NT2/D1 (cell line): ENCODE measurements at places on chromosomes 12 and 14.

DNA sequence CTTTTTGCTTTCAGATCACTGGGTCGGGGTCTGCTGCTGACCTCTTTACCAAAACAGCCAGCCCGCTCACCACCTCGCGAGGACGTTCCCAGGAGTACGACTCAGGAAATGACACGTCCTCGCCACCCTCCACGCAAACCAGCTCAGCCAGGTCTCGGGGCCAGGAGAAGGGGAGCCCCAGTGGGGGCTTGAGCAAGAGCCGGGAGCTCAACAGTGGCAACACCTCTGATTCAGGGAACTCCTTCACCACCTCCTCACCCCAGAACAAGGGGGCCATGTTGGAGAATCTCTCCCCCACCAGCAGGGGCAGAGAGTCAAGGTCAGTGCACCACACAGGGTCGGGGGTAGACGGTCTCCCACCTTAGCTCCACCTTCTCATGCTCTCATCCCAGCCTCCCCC is 33.4 kb upstream of the HSPB8 start:
- no peak for DNase-seq

DNA sequence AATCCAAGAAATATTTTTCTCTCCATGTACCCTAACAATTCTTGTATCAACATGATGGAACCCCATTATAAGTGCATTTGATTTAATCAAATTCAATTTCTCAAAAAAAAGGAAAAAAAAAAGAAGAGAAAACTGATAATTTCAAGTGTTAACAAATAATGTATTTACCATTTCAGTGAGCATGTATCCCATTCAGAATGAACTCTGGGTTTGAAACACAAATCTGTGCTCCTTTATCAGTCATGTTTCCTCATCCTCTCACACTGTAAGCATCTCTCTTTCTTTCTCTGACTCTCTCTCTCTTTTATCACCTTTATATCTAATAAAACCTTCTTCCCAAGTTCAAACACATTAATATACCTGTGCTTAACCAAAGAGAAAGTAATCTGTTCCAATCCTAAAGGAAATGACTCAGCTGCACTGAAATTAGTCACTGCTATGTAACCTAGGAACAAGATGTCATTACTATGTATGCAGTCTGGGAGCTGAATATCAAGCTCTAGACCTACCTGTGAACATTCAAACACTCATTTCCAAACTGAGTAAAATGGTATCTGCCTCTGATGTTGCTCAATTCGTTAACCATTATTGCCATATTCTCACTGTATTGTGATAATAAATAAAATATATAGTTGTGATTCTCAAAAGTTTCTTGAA is 135.0 kb upstream of the LRIG3 start:
- DNase-seq = no peak

- no peak for DNase-seq
Observed at GRCh38 chr14:80521456-80521855, 310.2 kb upstream of the DIO2 start.

- DNase-seq = no peak
Observed at GRCh38 chr14:96617635-96618034, 115.5 kb downstream of the PAPOLA start.

DNA sequence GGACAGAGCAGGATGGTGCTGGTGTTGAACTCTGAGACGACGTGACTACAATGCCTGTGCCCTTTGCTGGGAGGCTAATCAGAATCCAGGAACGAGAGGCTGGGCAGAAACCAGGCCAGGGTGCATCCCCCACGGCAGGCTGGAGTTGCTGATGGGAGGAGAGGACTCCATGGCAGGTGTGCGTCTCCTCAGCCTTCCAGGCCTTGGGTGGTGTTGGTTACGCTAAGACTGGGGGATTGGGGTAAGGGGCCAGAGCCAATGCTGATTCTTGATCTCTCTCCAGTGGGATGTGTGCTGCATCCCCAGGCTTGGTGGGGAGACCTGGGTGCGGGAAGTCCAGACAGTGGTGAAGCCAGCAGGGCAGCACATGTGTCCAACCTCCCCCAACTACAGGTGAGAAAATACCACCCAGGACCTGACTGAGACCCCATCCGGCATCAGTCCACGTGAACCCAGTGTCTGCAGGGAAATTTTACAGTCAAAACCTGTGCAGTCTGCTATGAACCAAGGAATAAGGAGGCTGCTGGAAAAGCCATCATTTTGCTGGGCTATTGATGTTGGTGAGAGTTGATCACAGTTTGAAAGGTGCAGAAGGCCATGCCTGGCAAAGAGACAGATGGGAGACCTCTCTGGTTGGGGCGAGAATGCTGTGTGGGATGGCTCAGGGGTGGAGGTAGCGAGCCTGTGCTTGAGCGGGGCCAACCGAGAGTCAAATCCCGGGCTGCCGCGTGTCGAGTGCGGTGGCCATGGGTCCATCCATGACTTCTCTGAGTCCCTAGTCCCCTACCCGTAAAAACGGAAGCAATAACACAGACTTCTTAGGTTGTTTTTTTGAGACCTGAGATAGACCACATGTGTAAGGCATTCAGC is 89.8 kb downstream of the NTF3 start:
- no peak for DNase-seq

GRCh38 chr12:110688446-110689280 is at the start of gene HVCN1:
Gene HVCN1 (minus strand): TSS chr12:110689115. CDS start chr12:110683245, 5,870 bp downstream.
- no peak for DNase-seq

- DNase-seq = no peak
Observed at GRCh38 chr12:32627976-32628375, 51.1 kb upstream of the DNM1L start.

DNA sequence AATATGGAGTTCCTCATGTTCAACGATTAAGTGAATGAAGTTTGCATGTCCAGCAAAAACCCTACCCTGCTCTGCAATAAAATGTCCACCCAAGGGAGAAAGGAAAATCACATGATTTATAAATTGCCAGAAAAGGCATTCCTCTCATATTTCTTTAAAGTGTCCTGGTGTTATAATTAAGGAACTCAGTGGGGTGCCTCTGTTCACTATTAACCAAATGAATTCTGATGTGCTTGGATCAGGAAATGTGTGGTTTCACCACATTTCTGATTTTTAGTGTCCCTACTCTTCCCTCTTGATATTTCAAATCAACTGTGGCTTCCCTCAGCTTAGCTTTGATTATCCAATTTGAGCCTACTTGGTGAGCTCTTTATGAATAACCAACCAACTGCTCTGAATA is 208.1 kb downstream of the PHLDA1 start:
- DNase-seq = no peak

- DNase-seq = no peak
Observed at GRCh38 chr12:97075161-97075933, 168.3 kb downstream of the NEDD1 start.

DNA sequence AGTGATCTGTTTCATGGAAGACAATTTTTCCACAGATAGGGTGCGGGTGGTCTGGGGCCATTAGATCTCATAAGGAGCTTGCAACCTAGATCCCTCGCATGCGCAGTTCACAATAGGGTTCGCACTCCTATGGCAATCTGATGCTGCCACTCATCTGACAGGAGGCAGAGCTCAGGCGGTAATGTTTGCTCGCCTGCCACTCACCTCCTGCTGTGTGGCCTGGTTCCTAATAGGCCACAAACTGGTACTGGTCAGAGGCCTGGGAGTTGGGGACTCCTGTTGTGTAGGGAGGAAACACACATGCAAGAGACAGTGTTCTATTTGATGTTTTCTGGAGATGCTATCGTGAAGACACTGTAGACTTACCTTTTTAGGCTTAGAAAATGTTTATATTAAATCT is 77.0 kb upstream of the FGD4 start:
- no peak for DNase-seq
